ENCODE measurements at places on chromosomes 12 and 14. TPM values are rescaled to one million over a fixed set of nuclear protein-coding genes. Genes with fewer than 3 reads are reported as not detected.

The ST8SIA1 gene
- total RNA-seq = 0.14 TPM

The KCTD10 gene
- total RNA-seq = 37.9 TPM

The PGF gene
- 10.5 TPM for total RNA-seq

The DPF3 gene
- total RNA-seq = not detected

The ACSS3 gene
- total RNA-seq = 5.5 TPM

The BCL11B gene
- total RNA-seq = 2.3 TPM

The GDF3 gene
- total RNA-seq = not detected

The SLC6A12 gene
- total RNA-seq = 2.1 TPM

The AQP6 gene
- not detected for total RNA-seq

The DDX47 gene
- total RNA-seq = 59.0 TPM

The MMP17 gene
- 1.7 TPM for total RNA-seq

Data from kidney epithelial cell (primary cell).